T-cell (primary cell): ENCODE measurements at places on chromosomes 6 and 20.
A peak's percentile ranks its signal among the peaks of the same experiment; 100 is the strongest.

DNA sequence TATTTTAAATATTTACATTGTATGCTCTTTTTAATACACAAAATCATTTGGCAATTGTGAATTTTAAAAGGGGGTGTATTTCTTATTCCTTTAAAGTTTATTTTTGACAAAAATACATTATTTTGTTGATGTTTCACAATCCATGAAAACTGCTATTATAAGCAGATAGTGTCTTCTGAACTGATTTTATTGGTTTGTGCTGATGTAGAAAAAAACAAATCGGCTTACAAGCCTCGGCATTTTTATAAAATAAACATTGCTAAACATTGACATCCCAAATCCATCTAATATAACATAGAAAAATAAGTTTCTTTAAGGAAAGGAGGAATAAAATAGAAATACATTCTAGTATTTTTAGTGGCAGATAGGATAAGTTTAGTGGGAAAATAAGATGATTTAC lies 634.7 kb downstream of the GRIK2 start:
- no peak for DNase-seq

- DNase-seq, result no peak
These were observed 6.3 kb upstream of the TSHZ2 start for GRCh38 chr20:52965819-52966218.

- no peak for DNase-seq
These were observed 119.9 kb downstream of the INSM1 start for GRCh38 chr20:20487811-20488210.

GRCh38 chr20:54044156-54044555 lies 26.2 kb downstream of the BCAS1 start:
- no peak for DNase-seq

GRCh38 chr6:16286151-16286522 lies 47.8 kb downstream of the GMPR start:
- peak; percentile 6 for DNase-seq

DNA sequence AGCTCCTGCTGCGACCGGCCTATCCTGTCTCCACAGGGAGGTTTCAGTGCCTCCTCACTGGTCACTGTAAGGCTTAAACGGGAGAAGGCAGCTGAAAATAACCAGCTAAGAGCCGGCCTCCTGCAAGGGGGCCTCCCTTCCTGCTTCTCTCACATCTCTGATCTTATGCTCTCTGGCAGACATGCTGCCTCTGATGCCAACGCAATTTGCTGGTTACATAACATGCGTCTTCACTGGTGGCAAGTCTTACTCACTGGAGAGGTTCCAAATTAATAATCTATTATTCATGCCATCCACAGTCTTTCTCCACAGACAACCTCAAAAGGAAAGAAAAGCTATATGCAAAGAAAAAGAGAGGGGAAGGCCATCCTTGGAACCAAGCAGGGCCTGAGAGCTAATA lies 91.8 kb upstream of the LRFN2 start:
- no peak for DNase-seq

- DNase-seq, result no peak
These were observed 215.2 kb downstream of the PTPRK start for GRCh38 chr6:128305228-128305627.

DNA sequence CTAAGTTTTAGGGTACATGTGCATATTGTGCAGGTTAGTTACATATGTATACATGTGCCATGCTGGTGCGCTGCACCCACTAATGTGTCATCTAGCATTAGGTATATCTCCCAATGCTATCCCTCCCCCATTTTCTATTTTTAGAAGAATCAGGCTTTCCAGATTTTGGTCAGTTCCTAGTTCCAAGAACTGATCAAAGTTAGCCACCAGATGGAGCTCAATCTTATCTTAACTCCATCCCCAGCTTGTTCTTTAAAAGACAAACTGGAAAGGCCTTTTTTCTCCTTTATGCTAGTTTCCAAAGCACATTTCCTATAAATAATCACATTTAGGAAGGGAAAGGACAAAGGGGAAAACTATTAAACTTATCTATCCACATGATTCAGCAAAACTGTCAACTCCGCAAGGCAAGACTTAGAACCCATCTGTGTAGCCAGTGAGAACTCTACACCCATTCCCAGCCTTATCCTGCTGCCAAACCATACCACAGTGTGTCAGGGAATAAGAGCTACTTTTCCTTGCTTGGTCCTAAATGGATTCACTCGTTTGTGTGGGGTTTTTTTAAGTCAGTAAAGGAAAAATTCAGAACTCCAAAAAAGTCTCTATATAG lies 22.8 kb upstream of the KHDC1 start:
- no peak for DNase-seq

DNA sequence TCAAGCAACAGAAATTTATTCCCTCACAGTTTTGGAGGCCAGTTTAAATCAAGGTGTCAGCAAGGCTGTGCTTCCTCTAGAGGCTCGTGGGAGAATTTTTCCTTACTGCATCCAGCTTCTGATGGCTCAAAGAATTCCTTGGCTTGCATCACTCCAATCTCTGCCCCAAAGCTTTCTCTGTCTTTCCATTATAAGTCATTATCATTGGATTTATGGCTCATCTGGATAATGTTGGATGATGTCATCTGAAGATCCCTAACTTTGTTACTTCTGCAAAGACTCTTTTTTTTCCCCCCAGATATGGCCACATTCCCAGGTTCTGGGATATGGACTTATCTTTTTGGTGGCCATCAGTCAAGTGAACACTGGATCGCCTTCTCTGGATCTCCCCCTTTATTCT lies 146.3 kb upstream of the B3GAT2 start:
- DNase-seq, result no peak

GRCh38 chr6:166394036-166394892 lies 11.5 kb upstream of the MPC1 start:
- DNase-seq, result no peak

DNA sequence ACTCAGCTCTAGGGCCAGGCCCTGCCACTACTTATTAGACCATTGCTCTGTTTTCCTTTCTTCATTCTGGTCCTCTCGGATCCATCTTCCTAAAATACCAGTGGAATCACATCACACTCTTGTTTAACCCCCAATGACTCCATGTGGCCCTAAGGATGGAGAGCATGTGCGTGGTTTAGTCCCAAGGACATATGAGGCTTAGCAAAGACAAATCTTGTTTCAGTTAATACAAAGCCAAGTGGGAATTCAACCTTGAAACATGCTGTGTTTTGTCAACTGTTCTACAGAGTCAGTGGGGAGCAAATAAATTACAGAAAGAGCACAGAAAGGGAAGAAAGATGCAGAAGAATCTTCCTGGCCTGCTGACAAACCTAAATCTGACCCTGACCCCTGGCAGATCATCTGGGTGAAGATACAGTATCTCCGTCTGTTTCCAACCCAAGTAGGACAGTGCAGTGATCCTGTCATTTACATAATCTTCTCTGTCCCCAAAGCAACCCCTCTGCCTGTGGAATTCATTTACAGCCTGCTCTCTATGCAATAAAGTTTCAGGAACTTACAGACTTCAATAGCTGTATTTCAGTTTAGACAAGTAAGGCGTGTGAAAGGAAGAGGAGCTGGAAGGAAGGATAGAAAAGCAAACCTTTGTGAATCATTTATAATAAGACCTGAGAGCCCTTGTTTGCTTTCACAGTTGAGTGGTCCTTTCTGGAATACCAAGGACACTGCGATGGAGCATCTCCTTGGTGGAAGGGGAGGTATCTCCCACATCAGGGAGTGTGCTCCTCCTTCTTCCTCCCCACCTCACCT lies 144.0 kb downstream of the THBS2 start:
- no peak for DNase-seq

- DNase-seq, result no peak
These were observed 8.5 kb downstream of the HM13 start for GRCh38 chr20:31522731-31523130.

- DNase-seq, result no peak
These were observed 39.7 kb upstream of the IRF4 start for GRCh38 chr6:351867-352289.
